ENCODE measurements at places on chromosomes 6 and 20.
A peak's percentile ranks its signal among the peaks of the same experiment; 100 is the strongest.

GRCh38 chr6:80767808-80768207 is 661.3 kb downstream of the BCKDHB start:
- no peaks in the 10 kb centered on the region for H3K4me1 ChIP-seq
- H3K27ac ChIP-seq = no peak overlapping the region
- no peak overlapping the region for H3K4me3 ChIP-seq
- H3K27me3 ChIP-seq = no peaks in the 10 kb centered on the region
- no peaks in the 10 kb centered on the region for H3K36me3 ChIP-seq

- H3K27ac ChIP-seq = no peak overlapping the region
- H3K4me3 ChIP-seq = no peak overlapping the region
- H3K4me1 ChIP-seq = peaks cover under 1% of the 10 kb centered on the region
- no peak for DNase-seq
- no peaks in the 10 kb centered on the region for H3K36me3 ChIP-seq
- peaks cover 14% of the 10 kb centered on the region for H3K27me3 ChIP-seq
Observed at GRCh38 chr6:52180787-52181558, 5.2 kb upstream of the IL17A start.

DNA sequence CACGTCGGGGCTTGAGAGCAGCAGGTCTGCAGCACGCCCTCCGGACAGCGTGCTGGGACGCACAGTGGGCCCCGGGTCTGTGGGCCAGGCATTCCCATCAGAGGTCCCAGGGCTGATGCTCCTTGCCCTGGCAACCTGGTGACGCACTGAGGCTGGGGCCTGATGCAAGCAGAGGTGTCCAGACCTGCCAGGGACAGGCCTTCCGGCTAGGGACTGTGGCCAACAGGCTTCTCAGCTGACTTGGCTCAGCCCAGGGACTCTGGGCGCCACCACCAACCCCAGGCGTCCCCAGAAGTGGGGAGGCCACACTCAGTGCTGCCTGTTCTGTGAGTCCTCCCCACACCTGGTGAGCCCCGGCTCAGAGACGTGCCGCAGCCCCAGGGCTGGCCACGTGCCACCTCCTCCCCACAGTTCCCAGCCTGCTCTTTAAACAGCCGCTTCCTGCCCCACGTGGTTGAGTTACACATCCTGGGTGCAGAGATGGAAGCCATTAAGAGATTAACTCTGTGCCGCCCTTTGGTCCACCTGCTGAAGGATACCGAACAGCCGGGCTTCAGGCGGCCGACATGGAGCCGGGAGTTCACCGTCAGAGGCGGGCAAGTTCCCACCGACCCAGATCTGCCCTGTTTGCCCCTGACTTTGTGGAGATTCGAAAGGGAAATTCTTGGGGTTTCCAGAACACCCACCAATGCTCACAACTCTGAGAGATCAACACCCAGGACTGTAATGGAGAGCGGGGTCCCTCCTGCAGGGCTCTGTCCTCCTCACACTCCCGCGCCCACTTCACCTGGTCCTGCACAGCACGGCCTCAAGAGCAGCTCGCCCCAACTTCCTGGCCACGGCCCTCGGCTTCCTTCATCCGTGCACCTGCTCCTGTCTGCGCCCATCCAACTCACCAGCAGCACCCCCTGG is 37.6 kb upstream of the ZBP1 start:
- peak; percentile 10 for DNase-seq
- H3K4me1 ChIP-seq = peaks cover 37% of the 10 kb centered on the region
- peaks cover 4% of the 10 kb centered on the region for H3K27me3 ChIP-seq
- H3K4me3 ChIP-seq = no peak overlapping the region
- H3K36me3 ChIP-seq = peaks cover 13% of the 10 kb centered on the region

- no peak for DNase-seq
- peaks cover 5% of the 10 kb centered on the region for H3K4me1 ChIP-seq
- peaks cover 28% of the 10 kb centered on the region for H3K27me3 ChIP-seq
- H3K27ac ChIP-seq = no peak overlapping the region
- H3K36me3 ChIP-seq = peaks cover 4% of the 10 kb centered on the region
Observed at GRCh38 chr6:32097364-32097763, 11.8 kb downstream of the TNXB start.

DNA sequence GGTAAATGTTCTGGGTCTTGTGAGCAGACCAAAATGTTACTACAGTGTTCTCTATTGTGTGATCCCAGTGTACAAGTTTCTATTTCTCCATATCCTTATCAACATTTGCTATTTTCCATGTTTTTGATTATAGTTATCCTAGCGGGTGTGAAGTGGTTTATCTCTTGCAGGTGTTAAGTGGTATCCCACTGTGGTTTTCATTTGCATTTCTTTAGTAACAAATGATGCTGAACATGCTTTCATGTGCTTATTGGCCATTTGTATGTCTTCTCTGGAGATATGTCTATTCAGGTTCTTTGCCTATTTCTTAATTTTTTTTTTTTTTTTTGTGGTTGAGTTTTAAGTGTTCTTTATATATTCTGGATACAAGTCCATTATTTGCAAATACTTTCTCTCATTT is 35.5 kb downstream of the NSFL1C start:
- H3K4me1 ChIP-seq = peaks cover 23% of the 10 kb centered on the region
- no peaks in the 10 kb centered on the region for H3K36me3 ChIP-seq
- no peak for DNase-seq
- no peak overlapping the region for H3K27ac ChIP-seq

- peaks cover 17% of the 10 kb centered on the region for H3K27me3 ChIP-seq
- H3K36me3 ChIP-seq = no peaks in the 10 kb centered on the region
- no peak overlapping the region for H3K27ac ChIP-seq
- peaks cover 5% of the 10 kb centered on the region for H3K4me1 ChIP-seq
- H3K4me3 ChIP-seq = no peak overlapping the region
Observed at GRCh38 chr20:23249541-23249940, 101.0 kb upstream of the NXT1 start.

GRCh38 chr6:55729665-55730064 is 145.7 kb downstream of the BMP5 start:
- no peaks in the 10 kb centered on the region for H3K36me3 ChIP-seq
- no peak for DNase-seq
- no peak overlapping the region for H3K27ac ChIP-seq
- H3K27me3 ChIP-seq = no peaks in the 10 kb centered on the region
- no peak overlapping the region for H3K4me3 ChIP-seq

- no peaks in the 10 kb centered on the region for H3K4me1 ChIP-seq
- no peak overlapping the region for H3K27ac ChIP-seq
- H3K27me3 ChIP-seq = peaks cover 7% of the 10 kb centered on the region
- H3K36me3 ChIP-seq = no peaks in the 10 kb centered on the region
Observed at GRCh38 chr20:18837718-18838117, 24.1 kb downstream of the SCP2D1 start.

DNA sequence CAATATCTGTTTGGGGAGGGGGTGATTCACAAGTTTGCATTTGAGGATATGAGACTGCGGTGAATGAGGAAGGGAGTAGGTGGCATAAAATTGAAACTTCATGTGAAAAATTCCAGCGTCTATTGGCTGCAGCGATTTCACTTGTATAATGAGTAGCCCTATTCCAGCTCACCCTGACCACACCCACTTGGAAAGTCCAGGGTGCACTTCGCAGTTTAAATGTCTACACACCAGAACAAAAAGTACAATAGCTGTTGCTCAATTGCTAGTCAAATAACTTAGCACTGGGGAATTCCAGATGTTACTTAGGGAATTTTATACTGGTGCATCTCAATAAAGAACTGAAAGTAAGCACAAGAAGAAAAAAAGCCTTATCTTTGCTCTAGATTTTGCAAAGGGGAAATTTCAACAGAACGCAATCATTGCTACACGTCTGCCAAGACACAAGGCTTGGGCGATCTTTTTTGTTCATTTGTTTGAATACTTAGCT is 6.3 kb downstream of the TNFAIP3 start:
- H3K27ac ChIP-seq = peak overlapping the region; percentile 97
- H3K4me1 ChIP-seq = peaks cover 44% of the 10 kb centered on the region
- DNase-seq = no peak
- H3K36me3 ChIP-seq = peaks cover 24% of the 10 kb centered on the region

GRCh38 chr6:28137505-28137981 is 4.1 kb upstream of the ZKSCAN8 start:
- DNase-seq = peak; percentile 49
- H3K27me3 ChIP-seq = no peaks in the 10 kb centered on the region
- H3K27ac ChIP-seq = peak overlapping the region; percentile 98
- H3K36me3 ChIP-seq = peaks cover 5% of the 10 kb centered on the region
- H3K4me1 ChIP-seq = peaks cover 42% of the 10 kb centered on the region
- H3K4me3 ChIP-seq = peak overlapping the region; percentile 93

- no peak overlapping the region for H3K27ac ChIP-seq
- peak overlapping the region; percentile 82 for H3K4me3 ChIP-seq
- peak; percentile 25 for DNase-seq
- H3K27me3 ChIP-seq = peaks cover 30% of the 10 kb centered on the region
- H3K4me1 ChIP-seq = peaks cover 11% of the 10 kb centered on the region
- no peaks in the 10 kb centered on the region for H3K36me3 ChIP-seq
Observed at GRCh38 chr6:44003345-44004061, 123.7 kb downstream of the MRPL14 start.

- H3K4me1 ChIP-seq = peaks cover 19% of the 10 kb centered on the region
- H3K36me3 ChIP-seq = peaks cover 4% of the 10 kb centered on the region
- DNase-seq = no peak
Observed at GRCh38 chr6:109052852-109053251, 41.8 kb downstream of the SESN1 start.

DNA sequence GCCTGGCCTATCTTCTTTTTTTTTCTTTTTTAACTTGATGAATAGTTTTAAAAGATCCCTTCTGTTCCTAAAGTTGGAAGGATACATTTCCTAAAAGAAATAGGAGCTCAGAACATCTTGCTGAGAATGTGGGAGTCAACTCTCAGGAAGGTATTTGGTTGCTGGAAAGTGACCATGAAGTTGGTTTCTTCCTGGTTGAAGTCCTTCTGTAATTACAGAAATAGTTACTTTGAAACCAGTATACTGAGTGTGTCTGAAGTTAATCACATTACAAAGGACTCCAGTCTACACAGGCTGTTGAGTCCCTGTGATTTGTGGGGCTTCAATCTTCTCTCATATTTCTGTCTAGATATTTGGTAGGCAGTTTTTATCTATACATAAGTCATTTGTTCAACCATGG is 9.8 kb upstream of the PLEKHG1 start:
- H3K4me3 ChIP-seq = no peak overlapping the region
- H3K27ac ChIP-seq = peak overlapping the region; percentile 35
- H3K27me3 ChIP-seq = peaks cover 2% of the 10 kb centered on the region

GRCh38 chr6:24991810-24992467 is 56.2 kb upstream of the RIPOR2 start:
- peak overlapping the region; percentile 50 for H3K4me3 ChIP-seq
- H3K27ac ChIP-seq = peak overlapping the region; percentile 81
- peak; percentile 79 for DNase-seq
- H3K4me1 ChIP-seq = peaks cover 52% of the 10 kb centered on the region

DNA sequence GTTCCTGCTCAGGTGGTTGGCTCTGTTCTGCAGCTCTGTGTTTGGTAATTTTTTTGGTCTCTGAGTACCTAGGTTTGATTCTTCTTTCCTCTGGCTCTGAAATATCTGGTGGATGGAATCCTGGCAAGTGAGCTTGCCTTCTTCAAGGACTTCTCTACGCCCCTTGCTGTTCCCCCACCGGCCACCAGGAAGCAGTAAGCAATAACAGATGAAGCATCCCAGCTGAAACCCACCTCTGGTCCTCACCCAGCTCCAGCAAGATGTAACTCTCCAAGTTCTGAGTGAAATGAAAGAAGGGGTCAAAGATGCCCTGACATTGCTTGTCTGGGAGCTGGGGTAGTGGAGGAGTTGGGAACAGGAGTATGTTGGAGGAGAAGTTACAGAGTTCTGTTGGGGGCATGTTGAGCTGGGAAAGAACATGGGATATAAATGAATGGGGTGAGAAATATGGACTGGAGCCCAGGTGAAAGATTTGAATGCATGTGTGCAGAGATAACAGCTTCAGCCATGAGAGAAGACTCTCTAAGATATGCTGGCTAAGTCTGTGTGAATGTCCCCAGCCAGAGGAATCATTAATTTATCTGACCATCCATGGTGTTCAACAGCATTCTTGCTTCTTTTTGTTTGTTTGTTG is 51.3 kb upstream of the GLP1R start:
- H3K36me3 ChIP-seq = peaks cover 2% of the 10 kb centered on the region
- H3K4me1 ChIP-seq = no peaks in the 10 kb centered on the region
- no peak overlapping the region for H3K27ac ChIP-seq
- peaks cover 20% of the 10 kb centered on the region for H3K27me3 ChIP-seq
- DNase-seq = peak; percentile 21
- no peak overlapping the region for H3K4me3 ChIP-seq

DNA sequence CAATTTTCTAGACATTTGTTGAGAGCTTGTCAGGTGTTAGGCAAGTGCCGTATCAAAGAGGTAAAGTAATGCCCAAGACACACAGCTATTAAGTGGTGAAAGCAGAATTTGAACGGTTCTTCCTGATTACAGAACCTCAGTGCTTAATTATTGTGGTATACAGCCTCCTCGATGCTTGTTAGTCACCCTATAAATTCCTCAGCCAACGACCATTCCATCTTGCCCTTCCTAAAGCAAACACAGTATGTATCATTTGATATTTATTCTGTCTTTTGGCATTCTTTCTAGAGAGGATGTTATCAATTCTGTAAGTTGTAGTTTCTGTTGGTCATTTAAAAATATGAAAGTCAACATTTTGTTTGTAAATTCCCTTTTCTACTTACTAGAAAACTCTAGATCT is 297.8 kb upstream of the BMP2 start:
- no peaks in the 10 kb centered on the region for H3K4me1 ChIP-seq
- no peaks in the 10 kb centered on the region for H3K36me3 ChIP-seq
- H3K4me3 ChIP-seq = no peak overlapping the region

DNA sequence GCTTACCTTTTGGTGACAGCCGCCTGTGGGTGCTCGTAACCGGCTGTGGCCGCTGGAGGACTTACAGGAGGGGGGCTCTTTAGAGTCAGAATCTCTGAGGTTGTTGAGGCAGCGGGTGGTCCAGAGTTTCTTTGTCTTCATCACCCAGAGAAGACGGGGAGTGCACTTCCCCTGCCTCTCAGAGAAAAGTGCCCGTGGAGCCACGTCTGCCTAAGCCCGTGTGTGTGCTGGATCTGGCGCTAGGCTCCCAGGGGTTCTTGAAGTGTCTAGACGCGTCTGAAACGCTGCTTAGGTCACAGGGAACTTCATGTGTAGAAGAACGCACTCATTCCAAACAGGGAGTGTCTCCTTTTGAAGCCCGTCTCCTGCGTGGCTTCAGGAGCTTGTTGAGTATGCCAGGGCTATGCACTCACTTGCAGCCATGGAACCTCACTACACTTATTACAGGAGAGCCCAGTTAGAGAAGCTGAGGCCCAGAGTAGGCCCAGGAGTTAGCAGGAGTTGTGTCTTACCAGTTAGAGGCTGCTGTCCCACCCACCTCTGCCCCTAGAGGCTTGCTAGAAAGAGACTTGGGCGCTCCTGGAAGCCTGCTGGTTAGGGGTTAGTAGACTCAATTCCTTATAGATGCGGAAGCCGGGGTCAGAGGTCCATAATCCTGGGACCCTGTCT is 1.3 kb downstream of the LSM14B start:
- H3K4me3 ChIP-seq = peak overlapping the region; percentile 82
- no peaks in the 10 kb centered on the region for H3K27me3 ChIP-seq
- H3K4me1 ChIP-seq = peaks cover 16% of the 10 kb centered on the region
- DNase-seq = no peak

All from memory B cell (primary cell).